ENCODE measurements at places on chromosomes 6 and 20.

DNA sequence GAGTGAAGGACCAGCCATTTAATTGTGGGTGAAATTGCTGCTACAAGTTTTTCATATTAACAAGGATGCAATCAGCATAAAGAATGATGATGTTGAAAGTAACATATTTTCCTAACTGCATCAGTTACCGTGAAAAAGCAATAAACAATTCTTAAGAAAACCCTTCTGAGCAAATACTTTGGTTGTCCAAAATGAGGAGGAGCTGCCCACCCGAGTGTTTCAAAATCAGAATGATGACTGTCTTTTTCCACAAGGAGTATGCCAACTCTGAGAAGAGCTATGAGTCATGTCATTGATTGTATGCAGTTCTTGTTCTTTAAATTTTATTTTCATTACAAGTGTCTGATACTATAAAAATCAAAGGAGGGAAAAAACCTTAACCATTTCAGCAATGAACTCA is 470.5 kb downstream of the COL12A1 start:
- no peak for DNase-seq

GRCh38 chr6:141521440-141521839 is 611.3 kb upstream of the GJE1 start:
- no peak for DNase-seq

DNA sequence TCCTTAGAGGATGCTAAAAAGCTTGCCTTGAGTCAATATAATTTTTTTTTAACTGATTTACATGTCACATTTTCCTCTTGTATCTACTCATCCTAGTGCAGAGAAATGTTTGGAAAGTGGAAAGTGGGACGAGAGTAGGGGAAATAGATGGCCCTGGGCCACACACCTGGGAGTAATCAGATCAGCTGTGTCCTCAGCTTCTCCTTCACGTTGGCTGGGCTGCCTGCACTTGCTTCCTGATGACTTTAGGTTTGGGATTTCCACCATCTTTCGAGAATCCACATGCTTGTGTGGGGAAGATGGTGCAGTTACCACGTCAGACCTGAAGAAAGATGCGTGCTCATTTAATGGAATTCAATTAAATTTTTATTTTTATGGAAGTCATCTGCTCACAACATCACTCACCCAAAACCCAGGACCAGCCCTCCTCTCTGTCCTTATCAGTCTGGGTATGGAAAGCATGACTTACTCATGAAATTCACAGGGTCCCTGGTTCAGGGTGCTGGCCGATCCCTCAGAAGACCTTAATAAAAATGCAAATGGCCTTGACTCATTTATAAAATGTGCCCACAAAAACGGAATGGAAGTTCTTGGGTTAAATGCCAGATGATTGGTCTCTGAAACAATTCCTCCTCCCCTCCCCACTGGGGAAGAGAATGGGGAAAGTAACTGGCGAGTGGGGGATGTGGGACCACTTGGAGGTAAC is 74.5 kb upstream of the TIAM2 start:
- DNase-seq, result no peak

GRCh38 chr20:55782912-55783253 is 222.4 kb downstream of the CBLN4 start:
- DNase-seq, result no peak

- DNase-seq, result no peak
These were observed 154.0 kb downstream of the TRIM27 start for GRCh38 chr6:28769626-28770402.

- no peak for DNase-seq
These were observed 19.0 kb downstream of the OR2H2 start for GRCh38 chr6:29603930-29604329.

DNA sequence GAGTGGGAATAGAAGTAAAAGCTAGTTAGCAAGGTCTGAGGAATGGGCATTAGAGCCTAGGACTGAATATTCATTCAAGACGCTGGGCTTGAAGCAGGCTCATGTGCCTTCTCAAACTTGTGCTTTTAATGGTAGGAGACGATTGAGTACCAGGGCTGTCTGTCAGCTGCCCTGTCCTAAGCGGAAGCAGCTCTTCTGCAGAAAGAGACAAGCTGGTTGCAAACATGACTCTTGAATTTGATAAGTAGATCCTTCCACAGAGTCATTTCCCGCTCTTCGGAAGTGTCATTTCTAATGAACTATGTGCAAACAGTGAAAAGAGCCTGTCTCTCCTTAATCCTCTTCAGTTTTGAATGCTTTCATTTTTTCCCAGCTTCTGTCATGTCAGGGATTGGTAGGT is 176.4 kb downstream of the TFAP2B start:
- no peak for DNase-seq

- DNase-seq, result peak; percentile 73
These were observed 290.5 kb upstream of the MANEA start for GRCh38 chr6:95286874-95287273.

DNA sequence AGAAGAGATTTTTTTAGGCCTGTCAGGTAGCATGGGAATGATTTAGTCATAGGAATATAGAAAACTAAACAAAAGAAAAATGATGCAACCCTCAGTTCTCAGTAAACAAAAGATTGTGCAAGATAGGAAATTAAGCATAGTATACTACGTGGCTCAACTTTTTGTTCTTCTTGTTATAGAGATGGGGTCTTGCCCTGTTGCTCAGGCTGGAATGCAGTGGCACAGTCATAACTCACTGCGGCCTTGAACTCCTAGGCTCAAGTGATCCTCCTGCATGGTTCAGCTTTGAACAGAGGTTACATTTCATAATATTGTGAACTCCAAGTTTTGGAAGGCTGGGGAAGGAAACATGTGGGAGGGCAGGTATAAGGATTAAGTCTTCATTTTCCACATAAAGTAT is 28.5 kb downstream of the SLX4IP start:
- no peak for DNase-seq

DNA sequence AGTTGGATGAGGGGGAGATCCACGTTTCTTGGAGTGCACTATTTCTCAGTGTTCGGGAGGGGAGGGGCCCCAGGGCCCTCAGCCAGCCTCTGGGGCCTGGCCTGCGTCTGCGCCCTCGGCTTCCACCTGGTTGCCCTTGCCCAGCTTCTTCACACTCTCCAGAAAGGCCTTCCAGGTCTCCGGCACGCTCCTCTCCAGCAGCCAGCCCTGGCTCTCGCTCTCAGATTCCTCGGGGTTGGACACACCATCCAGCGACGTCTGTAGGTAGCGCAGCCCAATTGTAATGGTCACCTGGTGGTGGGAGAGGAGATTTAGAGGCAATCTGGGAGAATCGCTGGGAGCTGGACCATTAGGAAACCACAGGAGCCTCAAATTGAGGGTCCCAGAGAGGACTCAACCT is 24.2 kb downstream of the PRPH2 start:
- DNase-seq, result no peak

- no peak for DNase-seq
These were observed 13.2 kb upstream of the ATXN1 start for GRCh38 chr6:16774437-16774836.

DNA sequence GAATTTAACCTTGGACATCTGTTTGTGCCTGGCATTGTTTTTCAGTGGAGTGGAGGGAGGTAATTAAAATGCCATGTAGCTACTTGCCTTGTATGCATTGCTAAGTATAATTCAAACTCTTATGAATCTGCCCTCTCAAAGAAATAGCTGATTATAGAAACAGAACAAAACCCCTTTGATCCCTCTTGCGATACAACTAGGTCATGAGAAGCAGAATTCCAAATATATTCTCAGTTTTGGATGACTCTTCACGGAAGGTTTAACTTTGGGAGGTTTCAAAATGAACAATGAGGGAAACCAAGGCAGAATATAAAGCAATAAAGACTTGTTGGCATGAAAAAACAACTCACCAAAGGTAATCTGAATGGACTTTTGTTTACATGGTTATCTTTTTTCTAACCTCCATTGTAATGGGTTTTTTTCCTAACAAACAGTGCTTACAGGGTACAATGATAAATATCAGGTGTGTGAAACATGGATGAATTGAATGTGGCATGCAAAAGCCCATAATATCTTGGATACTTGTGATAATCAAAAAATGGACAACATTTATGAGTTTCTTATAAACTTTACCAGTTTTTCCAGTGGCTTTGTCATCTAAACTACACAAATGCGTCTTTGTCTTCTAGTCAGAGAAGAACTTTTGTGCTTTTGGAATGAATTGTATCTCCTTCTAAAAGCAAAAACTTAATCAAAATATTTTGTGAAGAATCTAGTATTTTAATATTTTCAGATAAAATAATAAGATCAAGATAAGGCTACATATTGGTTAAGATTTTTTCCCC is 15.7 kb upstream of the HEY2 start:
- DNase-seq, result no peak

DNA sequence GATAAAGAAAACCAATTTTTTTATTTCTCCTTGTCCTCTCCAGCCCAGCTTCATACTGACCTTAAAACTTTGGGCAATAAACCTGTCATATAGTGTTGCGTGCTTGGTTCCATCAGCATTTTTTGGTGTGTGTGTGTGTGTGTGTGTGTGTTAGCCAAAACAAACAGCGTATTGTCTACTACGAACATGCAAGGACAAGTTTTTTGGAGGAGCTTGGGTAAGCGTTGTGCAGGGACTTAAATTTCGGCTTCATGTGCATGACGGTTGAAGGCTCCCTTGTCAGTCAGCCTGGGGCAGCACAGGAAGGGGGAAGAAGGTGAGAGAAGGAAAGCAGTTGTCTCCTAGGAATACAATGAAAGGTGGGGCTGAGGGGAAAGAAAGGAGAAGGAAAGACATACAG is 62.0 kb upstream of the PAX1 start:
- no peak for DNase-seq

DNA sequence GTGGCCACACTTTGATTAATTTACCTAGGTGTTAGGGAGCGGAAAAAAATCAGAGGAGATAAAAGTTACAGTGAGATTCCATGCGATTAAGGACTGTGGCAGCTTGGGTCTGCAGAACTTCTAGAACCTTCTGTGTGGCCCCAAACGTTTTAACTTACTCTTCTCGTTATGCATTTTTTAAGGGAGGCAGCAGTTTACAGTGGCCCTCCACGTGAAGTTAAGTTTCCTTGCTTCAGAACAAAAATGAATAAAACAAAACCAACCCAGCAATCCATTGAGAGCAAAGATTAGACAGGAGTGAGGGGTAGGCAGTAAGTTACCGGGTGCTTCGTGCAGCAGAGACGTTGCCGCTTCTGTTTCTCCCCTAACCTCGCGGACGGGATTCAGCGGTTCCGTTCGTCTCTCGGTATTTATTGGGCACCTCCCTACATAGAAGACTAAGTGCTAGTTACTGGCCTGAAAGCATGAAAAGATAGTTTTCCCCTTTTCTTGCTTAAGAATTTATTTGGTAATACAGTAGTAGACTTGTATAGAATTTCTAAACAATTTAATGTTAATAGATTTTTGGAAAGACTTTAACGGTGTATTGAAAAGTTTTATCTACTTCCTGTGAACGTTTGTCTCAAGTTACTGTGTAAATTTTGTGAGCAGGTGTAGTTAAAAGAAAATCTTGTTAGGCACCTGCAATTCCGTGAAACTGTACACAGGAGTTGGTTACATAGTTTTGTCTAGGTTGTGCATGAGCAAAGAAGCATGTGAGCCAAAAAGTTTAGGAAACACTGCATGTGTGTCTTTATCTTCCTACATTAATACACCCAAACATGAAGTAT is 1.1 kb downstream of the BAG2 start:
- DNase-seq, result peak; percentile 18

DNA sequence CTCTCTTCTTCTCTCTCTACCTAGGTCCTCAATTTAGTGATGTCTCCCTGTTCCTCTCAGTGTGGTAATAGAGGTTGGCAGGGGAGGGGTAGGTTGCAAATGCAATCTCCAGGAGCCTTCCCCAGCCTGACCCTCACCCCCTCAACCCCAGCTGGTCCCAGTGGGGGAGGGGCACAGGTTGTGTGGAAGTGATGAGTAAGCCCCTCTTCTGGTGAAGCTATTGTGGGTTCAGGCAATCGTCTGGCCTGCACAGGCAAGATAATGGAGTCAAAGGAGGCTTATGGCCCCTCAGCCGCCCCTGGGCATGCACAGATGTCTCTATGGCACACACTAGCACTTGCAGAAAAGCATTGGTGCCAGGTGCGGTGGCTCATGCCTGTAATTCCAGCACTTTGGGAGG is 10.8 kb upstream of the ADA start:
- DNase-seq, result no peak

GRCh38 chr20:51238675-51239305 is 215.9 kb upstream of the KCNG1 start:
- no peak for DNase-seq

DNA sequence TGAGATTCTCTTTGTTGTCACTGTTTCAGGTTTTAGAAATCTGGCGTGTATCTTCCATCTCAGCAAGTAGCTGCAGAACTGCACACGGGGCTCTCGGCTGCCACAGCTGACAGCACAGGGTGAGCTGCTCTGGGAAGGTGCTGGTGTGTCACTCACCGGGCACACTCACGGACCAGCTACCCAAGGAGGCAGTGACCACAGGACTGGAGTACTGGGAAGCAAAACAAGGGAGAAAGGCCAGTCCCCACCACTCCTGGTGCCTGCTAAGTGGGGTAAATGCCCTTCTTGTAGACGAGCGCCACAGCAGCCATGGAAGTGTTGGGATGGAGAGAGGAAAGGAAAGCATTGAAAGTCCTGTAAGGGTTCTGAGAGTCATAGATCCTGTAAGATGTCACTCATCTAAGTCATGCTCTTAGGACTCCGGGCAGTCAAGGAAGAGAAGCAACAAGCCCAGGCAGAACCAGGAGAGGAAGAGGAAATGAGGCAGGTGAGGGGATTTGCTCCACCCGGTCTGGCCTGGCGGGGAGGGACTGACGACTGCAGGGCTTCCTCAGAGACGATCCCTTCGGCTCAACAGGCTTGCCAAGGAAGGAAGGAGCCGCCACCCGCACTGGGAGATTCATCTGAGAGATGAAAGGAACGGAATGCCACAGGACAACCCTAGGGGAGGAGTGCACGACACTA is 48.1 kb downstream of the PRDM1 start:
- no peak for DNase-seq

- DNase-seq, result no peak
These were observed 35.3 kb upstream of the LAMA2 start for GRCh38 chr6:128847431-128848210.
